T-helper 22 cell (primary cell): ENCODE measurements at places on chromosomes 7 and 10.

DNA sequence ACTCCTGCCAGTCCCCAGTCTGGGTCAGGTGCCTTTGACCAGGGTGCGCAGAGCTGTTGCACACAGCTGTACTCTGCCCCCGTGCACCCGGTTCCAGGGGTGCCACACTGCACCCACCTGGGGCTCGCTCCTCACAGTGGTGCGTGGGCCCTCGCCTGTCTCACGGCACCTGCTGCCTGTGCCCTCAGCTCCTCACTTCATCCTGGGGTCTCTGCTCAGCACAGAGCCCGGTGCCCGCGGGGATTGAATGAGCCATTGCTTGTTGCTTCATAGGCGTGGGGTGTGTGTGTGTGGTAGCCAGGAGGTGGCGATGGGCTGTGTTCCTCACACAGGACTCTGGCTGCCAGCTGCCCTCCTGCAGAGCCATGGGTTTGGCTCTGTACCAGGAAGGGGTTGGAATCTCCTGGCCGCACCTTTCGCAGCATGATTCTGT, 18.5 kb downstream of the EIF3B start:
- DNase-seq, result no peak

DNA sequence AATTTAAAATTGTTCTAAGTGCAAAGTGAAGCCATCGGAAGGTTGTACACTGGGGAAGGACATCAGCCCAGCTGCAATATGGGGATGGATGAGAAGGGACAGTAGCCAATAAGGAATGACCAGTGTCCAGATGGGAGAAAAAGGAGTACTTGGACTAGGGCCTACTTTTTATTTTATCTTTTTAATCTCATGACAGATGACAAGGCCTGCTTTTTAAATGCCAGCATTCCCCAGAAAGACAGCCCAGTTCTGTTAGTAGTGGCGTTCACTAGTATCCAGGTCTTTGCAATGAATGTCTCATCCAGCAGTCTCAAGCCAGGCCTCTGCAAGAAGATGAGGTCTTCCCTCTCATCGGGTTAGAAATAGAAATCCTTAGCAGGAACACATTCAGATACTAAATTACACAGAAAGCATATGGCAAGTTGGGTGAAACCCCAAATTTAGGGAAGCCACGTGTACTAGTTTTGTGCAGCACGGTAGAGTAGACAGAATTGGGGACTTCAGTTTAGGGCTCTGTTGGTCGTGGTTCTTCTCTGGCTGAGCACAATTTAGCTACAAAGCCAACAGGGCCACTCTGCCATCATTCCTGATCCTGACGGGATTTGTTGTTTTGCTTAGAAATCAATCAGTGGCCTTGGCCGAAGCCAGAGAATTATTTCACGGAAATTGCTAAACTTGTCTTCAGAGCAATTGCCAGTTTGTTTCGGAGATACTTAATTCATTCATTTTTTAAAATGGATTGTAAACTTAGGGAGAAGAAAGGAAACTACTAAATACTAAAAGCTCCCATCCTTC, 227.8 kb downstream of the ARHGAP21 start:
- DNase-seq, result no peak

DNA sequence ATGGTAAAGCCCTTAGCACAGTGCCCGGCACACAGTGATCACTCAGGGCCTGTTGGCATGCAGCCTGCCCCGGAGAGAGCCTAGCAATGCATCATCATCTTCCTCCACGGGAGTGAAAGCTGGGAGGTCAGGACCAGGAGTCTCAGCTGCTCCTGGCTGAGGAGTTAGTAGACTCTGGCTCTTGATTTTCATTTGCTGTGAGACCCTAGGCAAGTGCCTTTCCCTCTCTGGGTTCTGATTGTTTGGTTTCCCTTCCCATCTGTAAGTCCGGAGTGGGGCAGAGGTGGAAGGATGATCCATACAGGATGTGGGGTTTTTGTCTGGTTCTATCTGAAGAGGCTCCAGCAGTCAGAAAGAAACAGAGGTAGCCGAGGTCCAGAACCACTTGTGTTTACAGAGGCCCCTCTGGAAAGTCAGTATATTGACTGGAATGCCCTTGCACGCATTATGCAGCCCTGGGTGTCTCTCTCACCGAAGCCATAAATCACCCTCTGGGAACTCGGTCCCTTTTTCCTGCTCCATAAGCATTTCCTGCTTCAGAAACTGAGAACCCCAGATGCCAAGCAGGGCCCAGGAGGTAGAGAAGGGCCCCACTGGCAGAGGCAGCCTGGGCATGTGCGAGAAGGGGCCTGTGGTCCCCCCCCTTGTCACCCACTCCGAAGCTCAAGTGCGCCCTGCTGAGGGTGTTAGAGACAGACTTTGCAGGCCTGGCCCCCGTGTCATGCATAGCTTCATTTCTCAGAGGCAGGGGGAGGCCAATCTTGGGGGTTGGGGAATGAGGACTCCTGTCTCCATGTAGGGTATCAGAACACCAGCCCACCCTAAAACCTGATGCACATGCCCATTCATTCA, 8.5 kb downstream of the UNC5B start:
- DNase-seq, result no peak

DNA sequence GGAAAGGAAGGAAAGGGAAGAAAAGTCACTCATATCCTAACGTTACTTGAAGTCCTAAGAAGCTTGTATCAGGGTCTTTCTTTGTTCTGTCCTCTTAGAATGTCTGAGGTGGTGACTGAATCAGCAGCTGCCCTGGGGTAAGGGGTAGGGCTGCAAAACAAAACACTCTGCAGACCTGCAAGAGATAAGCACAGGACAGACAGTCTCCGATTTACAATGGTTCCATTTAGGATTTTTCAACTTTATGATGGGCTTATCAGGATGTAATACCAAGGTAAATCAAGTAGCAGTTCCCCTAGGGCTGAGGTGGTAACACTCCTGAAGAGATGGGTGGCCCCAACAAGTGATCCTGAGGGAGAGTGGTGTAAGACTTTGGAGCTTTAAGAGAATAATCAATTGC, 16.5 kb downstream of the KDM7A start:
- no peak for DNase-seq

GRCh38 chr10:19577381-19577780, 238.9 kb upstream of the PLXDC2 start:
- DNase-seq, result no peak

DNA sequence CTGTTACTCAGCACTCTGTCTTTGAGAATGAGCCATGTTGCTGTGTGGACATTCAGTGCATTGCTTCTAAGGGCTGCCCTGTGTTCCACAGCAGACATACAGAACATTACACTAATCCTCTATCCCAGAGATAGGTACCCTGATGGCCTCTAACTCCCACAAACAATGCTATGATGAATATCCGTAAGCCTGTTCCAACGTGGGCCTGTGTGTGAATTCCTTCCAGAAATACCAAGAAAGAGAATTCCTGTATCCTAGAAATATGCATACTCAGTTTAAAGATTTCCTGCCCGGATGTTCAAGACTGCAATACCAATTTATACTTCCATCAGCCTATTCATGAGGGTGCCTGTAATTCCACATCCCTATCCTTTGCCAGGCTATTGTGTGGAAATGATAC, 21.3 kb upstream of the ST8SIA6 start:
- no peak for DNase-seq

DNA sequence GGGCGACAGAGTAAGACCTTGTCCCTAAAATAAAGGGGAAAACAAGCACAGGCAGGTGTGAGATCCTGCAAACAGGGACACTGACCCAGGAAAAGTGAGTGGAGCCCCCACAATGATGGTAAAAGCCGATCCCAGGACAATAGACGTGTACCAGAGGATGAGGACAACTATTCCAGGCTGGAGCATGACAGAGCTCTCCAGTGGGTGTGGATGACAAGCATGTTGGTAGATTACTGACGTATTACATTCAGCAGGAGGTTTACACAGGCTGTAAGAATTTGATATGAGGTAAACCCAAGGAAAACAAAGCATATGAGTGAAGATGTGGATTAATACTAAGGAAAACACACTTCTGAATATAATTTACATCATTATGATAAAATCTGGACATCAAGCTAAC, 27.8 kb upstream of the SMURF1 start:
- DNase-seq, result no peak

DNA sequence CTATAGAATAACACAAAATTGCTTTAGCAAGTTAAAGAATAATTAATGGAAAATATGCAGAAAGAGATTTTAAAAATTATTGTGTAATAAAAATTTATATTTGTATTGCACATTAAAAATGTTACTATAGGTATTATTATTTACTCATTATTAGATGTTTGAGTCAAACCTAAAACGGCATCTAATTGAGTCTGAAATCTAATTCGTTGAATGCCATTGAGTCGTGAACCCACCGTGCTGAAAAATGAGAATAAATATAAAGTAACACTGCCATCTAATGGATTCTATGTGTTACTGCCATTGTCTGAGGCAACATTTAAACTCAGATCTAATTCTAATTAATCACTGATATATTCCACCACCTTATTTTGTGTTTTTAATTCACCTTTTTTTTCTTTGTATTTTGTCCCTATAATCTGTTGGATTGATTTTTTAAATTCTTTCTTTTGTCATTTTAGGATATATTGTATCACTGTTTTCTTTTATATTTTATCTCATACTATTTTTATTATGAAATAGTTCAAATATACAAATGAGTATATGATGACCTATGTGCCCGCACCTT, 62.2 kb downstream of the SAMD9 start:
- no peak for DNase-seq

DNA sequence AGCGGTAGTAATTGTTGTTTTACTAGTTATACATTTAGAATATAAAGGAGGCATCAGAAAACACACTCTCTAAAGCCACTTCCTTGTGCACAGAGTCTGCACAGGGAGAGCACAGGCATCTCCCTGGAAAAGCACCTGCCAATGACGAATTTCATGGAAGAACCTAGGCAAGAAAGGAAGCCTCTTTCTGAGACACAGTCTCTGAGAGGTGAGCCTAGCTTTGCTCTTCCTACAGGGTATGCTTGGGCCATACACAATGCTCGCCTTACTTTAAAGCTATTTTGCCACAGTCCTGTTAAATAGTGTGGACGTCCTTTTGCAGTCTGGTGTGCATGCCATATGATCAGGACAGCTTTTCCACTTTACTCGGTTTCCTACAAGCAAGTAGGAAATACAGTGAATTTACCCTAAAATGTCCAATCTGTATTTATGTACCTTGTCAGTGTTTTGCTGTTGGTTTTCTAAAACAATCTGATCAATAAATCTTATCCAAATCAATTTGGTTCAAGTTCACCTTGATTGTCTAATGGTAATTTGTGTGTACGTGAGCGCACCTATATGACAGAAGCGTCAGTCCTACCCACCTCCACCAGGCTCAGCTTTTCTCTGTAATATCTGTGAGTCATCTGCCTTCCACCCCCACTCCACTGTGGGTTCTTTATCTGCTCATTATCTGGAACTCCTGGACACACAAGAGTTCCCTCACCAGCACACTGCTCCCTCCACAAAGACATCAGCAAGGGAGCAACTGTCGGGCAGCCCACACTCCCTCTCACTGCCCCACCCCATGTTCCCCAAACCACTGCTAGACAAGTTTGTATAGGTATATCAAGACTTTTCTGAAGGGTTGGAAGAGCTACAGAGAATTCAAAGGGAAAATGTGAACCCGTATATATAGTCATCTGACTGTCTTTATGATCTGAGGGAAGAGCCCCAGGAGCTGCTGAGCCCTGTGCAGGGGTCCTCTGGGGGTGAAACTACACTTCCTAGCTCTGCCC, 65.2 kb downstream of the KLHDC10 start:
- DNase-seq, result no peak

DNA sequence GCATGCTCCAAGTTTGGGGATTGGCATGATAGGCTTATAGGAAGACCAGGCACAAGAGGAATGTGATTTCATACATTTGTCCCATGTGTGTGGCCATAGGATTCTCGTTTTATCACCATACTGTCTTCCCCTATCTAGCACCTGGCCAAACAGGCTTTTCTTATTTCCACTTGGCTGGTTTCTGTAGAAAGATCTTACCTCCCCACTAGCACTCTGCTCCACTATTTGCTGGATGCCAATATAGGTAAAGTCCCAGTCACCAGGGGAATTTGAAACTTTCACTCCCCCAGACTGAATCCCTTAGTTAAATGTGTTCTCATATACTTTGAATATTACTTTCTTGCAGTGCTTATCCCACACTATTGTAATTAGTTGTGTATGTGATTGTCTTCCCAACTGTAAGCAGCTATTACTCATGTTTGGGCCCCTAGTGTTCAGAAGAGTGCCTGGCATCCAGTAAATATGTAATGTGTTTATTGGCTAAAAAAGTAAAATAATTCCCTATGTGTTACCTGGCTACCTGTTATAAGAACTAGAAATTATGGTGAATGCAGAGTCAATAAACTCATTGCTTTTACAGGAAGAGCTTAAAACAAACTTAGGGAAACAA, 109.0 kb downstream of the LRMDA start:
- DNase-seq, result no peak

GRCh38 chr10:79492839-79493238, 19.5 kb upstream of the EIF5AL1 start:
- no peak for DNase-seq

- no peak for DNase-seq
These were observed 57.1 kb downstream of the LRRTM3 start for GRCh38 chr10:66982792-66983474.

DNA sequence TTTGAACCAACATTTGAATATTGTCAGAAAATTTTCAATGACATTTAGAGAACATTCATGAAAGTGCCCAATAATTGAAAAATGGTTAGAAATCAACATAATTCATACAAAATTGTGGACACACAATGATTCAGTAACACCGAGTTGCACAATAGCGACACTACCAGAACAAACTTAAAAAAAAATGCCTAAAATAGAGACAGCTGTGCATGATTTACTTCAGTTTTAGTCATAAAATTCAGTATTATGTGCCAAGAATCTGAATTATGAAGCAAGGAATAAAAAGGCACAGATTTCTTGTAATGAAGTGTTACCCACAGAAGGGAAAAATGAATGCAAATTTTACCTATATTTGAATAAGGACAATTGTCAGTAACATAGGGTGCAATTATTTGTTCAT, 396.0 kb downstream of the SEMA3D start:
- DNase-seq, result no peak

DNA sequence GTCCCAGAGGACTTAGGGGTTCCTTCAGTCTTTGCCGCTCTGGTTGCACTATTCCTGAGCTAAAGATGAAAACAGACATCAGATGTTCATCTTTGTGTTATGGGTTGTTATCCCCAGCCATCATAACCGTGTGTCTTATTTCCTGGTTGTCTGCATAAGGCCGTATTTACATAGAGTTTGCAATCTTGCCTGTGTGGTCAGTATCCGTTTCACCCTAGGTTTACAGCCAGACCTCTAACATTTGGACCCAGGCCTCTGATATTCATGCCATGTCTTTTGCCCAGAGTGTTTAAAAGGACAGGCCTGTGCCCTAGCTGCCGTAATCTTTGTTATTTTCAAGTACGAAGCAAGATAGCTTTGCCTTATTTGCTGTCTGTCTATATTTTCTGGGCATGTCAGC, 26.6 kb downstream of the LRRC4 start:
- DNase-seq, result no peak

DNA sequence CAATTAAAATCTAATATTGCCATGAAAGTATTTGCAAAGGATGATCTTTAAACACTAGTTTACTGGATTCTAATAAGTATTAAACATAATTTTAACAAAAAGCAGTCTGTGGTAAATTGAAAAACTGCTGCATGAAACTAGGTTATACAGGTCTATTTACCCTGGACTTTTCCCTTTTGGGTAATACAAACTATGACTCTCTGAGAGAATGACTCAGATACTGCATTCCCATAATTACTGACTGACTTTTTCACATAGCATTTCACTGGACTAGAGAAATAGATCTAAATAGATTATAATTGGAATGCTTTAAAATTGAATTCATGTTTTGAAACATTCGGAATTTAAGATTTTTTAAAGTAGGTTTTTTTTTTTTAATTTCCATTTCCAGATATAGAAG, 395.7 kb downstream of the THSD7A start:
- no peak for DNase-seq

GRCh38 chr7:64881461-64882287, 21.4 kb upstream of the ZNF273 start:
- DNase-seq, result no peak
